ENCODE measurements at places on chromosomes 4 and X. TPM values are rescaled to one million over a fixed set of nuclear protein-coding genes. Genes with fewer than 3 reads are reported as not detected.

The UCP1 gene
- not detected for total RNA-seq

The ABLIM2 gene
- total RNA-seq, result 68.3 TPM

The KDR gene
- not detected for total RNA-seq

The HSPA4L gene
- total RNA-seq, result not detected

The PNMA5 gene
- total RNA-seq, result 0.62 TPM

The TCEAL7 gene
- total RNA-seq, result not detected

The GAGE13 gene
- total RNA-seq, result not detected

The RADX gene
- total RNA-seq, result 13.0 TPM

The AKAP14 gene
- total RNA-seq, result not detected

The KIT gene
- not detected for total RNA-seq

GRCh38 chr4:1290165-1290977, 680 bp downstream of the MAEA start:
- H3K36me3 ChIP-seq, result no peaks in the 10 kb centered on the region
- H3K4me1 ChIP-seq, result peaks cover 34% of the 10 kb centered on the region
- H3K27ac ChIP-seq, result no peak overlapping the region

DNA sequence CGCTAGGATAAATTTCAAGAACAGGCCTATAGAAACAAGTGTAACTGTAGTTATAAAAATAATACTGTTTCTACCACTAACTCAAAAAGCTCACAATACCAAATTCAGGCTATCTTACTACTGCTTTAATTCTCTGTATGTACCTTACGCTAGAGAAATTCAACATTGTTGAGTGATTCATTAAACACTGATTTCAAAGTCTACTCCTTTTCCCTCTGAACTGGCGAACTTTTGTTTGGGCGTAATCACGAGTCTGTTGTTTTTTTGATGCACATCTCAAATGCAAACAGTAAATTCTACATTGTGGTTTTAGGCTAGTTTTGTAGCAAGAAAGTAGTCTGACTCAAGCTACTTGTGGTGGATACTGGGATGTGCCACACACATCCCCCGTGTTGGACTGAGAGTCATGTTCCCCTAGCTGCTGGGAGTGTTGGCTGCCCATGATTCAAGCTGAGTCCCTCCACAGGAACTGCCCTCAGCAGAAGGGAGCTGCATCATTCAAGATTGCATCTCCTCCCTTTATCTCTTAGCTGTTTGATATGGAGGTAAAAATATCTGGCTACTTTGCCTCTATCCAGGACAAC, 406.1 kb downstream of the RAPGEF2 start:
- no peaks in the 10 kb centered on the region for H3K36me3 ChIP-seq
- no peak overlapping the region for H3K4me3 ChIP-seq
- no peaks in the 10 kb centered on the region for H3K4me1 ChIP-seq
- no peak overlapping the region for H3K27ac ChIP-seq
- DNase-seq, result no peak
- H3K27me3 ChIP-seq, result no peaks in the 10 kb centered on the region

DNA sequence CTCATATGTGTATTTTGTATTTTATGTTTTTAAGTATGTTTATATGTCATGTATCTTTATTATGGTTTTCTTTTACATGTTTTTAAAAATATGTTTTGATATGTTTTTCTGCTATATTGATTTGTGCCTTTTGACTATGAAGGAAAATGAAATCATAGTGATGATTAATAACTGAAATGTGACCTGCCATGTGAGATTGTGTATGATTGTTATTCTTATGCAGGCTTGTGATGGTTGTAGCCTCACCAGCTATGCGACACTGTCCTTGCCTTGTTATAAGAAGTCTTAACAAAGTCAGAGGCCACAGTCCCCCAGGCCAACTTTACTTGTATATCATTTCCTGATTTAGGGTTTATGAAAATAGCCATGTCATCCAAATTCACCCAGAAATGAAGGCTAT, 83.2 kb downstream of the TMEM131L start:
- H3K4me1 ChIP-seq, result peaks cover 4% of the 10 kb centered on the region
- peak overlapping the region; percentile 66 for H3K27ac ChIP-seq
- H3K36me3 ChIP-seq, result peaks cover 3% of the 10 kb centered on the region
- no peak overlapping the region for H3K4me3 ChIP-seq
- H3K27me3 ChIP-seq, result no peaks in the 10 kb centered on the region

DNA sequence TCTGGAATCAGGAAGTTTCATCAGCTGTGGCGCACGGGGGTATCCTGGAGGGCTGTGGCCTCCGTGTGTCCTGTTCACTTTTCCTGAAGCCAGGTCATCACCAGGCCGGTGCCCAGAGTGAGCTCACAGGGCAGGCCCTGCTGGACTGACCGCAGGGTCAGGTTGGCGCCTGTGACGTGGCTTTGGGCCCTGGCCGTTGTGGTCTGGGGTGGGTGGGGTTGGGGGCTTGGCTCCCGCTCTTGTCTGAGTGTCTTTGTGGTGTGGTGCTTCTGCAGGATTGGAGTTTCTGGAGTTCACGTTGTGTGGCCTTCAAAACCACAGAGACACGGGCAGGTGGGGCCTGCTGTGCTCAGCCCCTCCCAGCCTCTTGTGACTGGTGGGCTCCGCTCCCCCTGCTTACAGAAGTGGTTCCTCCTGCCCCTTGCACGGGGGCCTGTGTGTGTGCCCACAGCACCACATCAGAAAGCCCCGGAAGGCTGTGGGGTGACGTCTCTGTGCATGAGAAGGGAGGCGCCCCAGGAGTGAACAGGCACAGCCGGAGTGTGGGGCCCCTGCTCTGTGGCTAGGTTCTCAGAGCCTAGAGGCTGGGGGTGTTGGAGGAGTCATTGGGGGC, 9.5 kb downstream of the RGS12 start:
- peaks cover 27% of the 10 kb centered on the region for H3K4me1 ChIP-seq
- peak; percentile 85 for DNase-seq
- H3K27ac ChIP-seq, result peak overlapping the region; percentile 65
- H3K27me3 ChIP-seq, result no peaks in the 10 kb centered on the region
- no peak overlapping the region for H3K4me3 ChIP-seq
- no peaks in the 10 kb centered on the region for H3K36me3 ChIP-seq

- H3K4me1 ChIP-seq, result no peaks in the 10 kb centered on the region
- peaks cover 6% of the 10 kb centered on the region for H3K27me3 ChIP-seq
- H3K4me3 ChIP-seq, result no peak overlapping the region
- peak; percentile 42 for DNase-seq
Observed at GRCh38 chr4:4260185-4260751, 12.2 kb upstream of the TMEM128 start.

- H3K36me3 ChIP-seq, result peaks cover 53% of the 10 kb centered on the region
- DNase-seq, result no peak
- no peak overlapping the region for H3K27ac ChIP-seq
- no peaks in the 10 kb centered on the region for H3K4me1 ChIP-seq
- H3K4me3 ChIP-seq, result no peak overlapping the region
Observed at GRCh38 chr4:55865228-55865806, 11.9 kb downstream of the EXOC1 start.

GRCh38 chrX:117839544-117839943, 277.1 kb downstream of the KLHL13 start:
- no peak for DNase-seq
- no peaks in the 10 kb centered on the region for H3K4me1 ChIP-seq
- H3K27ac ChIP-seq, result no peak overlapping the region
- H3K27me3 ChIP-seq, result no peaks in the 10 kb centered on the region

- peak; percentile 8 for DNase-seq
- H3K4me1 ChIP-seq, result peaks cover 22% of the 10 kb centered on the region
- H3K27ac ChIP-seq, result no peak overlapping the region
- H3K4me3 ChIP-seq, result no peak overlapping the region
- H3K36me3 ChIP-seq, result no peaks in the 10 kb centered on the region
- no peaks in the 10 kb centered on the region for H3K27me3 ChIP-seq
Observed at GRCh38 chrX:124005228-124005627, 43.7 kb downstream of the STAG2 start.

DNA sequence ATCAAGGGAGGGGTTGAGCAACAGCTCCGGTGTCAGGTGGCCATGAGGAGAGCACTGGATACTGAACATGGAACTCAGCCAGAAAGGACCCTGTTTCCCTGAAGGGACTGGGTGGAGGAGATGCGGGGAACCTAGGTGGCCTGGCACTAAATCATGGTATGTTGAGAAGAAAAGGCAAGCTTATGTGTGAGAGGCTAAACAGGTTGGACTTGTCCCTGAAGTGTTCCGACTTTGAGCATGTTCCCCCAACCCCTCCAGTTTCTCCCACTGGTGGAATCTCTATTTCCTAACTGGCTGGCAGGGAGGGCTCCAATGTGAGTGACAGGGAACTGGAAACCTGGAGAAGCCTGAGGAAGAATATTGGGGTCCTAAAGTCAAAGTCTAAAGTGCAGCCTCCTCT, 69.5 kb downstream of the PLAC1 start:
- no peaks in the 10 kb centered on the region for H3K4me1 ChIP-seq
- no peak overlapping the region for H3K27ac ChIP-seq
- no peak overlapping the region for H3K4me3 ChIP-seq

GRCh38 chr4:141919649-141920048, 283.3 kb downstream of the IL15 start:
- DNase-seq, result no peak
- H3K27ac ChIP-seq, result no peak overlapping the region
- no peaks in the 10 kb centered on the region for H3K27me3 ChIP-seq
- H3K4me1 ChIP-seq, result no peaks in the 10 kb centered on the region

- no peaks in the 10 kb centered on the region for H3K36me3 ChIP-seq
- DNase-seq, result no peak
- H3K4me3 ChIP-seq, result no peak overlapping the region
- H3K27ac ChIP-seq, result no peak overlapping the region
- H3K27me3 ChIP-seq, result no peaks in the 10 kb centered on the region
- no peaks in the 10 kb centered on the region for H3K4me1 ChIP-seq
Observed at GRCh38 chrX:84865113-84865512, 138.6 kb upstream of the APOOL start.

DNA sequence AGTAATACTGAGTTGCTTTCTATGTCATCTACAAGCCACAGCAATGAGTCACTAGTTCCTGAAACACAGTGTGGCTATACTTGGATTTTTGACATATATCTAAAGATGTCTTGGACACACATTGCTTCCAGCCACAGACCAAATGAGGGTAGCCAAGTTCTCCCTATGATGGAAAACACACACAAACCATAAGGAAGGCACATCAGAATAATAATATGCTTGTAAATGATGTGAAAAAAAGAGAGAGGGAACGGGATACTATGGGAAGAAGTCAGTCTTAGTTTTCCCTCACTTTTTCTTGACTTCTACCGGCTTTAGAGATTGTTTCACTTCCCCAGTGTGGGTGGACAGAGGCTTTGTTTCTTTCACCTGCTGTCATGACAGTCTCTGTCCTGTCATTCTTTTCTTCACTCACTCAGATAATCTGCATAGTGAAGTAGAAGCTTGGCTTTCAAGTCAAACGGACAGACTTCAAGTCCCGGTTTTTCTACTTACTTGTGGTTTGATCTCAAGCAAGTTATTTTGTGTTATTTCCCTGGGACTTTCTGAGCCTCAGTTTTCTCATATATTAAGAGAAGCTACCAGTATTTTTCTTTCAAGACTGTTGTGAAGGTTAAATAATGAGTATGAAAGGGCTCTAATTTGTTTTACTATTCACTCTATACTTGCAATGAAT, 34.7 kb downstream of the P2RY10 start:
- peak; percentile 19 for DNase-seq
- H3K36me3 ChIP-seq, result no peaks in the 10 kb centered on the region
- no peak overlapping the region for H3K27ac ChIP-seq
- no peaks in the 10 kb centered on the region for H3K27me3 ChIP-seq

GRCh38 chr4:109574443-109574850, 14.4 kb downstream of the MCUB start:
- no peak for DNase-seq
- H3K27ac ChIP-seq, result no peak overlapping the region
- H3K4me3 ChIP-seq, result no peak overlapping the region
- H3K27me3 ChIP-seq, result no peaks in the 10 kb centered on the region

GRCh38 chr4:186688150-186688943, 35.3 kb downstream of the FAT1 start:
- no peaks in the 10 kb centered on the region for H3K36me3 ChIP-seq
- no peak overlapping the region for H3K27ac ChIP-seq
- no peaks in the 10 kb centered on the region for H3K27me3 ChIP-seq

- peak overlapping the region; percentile 66 for H3K27ac ChIP-seq
- H3K4me3 ChIP-seq, result no peak overlapping the region
- H3K4me1 ChIP-seq, result peaks cover 25% of the 10 kb centered on the region
- no peaks in the 10 kb centered on the region for H3K27me3 ChIP-seq
Observed at GRCh38 chr4:26074712-26075430, 160.9 kb downstream of the SMIM20 start.

DNA sequence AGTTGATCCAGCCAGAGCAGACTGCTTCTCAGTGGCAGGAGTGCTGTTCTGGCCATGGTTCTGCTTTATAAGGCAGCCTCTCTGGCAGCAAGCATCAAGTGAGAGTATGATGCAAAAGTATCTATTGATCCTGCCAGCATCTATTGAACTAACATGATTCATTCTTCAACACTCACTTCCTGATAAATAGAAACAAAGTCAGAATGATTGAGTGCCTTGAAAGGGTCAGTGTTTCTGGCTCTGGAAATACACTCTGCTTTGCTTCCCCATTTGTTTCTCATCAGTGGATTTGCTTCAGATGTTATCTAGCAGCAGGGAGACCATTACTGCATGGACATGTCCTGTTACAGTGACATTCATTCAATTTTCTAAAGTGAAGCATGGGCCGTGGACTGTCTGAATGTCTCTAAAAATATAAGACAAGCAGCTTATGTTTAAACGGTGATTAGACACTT, 66.2 kb upstream of the FRAS1 start:
- no peak overlapping the region for H3K4me3 ChIP-seq
- peaks cover 7% of the 10 kb centered on the region for H3K27me3 ChIP-seq
- no peaks in the 10 kb centered on the region for H3K4me1 ChIP-seq

GRCh38 chrX:139559383-139560042, 29.0 kb downstream of the F9 start:
- peaks cover 6% of the 10 kb centered on the region for H3K4me1 ChIP-seq
- H3K4me3 ChIP-seq, result no peak overlapping the region
- no peaks in the 10 kb centered on the region for H3K36me3 ChIP-seq
- no peak overlapping the region for H3K27ac ChIP-seq

DNA sequence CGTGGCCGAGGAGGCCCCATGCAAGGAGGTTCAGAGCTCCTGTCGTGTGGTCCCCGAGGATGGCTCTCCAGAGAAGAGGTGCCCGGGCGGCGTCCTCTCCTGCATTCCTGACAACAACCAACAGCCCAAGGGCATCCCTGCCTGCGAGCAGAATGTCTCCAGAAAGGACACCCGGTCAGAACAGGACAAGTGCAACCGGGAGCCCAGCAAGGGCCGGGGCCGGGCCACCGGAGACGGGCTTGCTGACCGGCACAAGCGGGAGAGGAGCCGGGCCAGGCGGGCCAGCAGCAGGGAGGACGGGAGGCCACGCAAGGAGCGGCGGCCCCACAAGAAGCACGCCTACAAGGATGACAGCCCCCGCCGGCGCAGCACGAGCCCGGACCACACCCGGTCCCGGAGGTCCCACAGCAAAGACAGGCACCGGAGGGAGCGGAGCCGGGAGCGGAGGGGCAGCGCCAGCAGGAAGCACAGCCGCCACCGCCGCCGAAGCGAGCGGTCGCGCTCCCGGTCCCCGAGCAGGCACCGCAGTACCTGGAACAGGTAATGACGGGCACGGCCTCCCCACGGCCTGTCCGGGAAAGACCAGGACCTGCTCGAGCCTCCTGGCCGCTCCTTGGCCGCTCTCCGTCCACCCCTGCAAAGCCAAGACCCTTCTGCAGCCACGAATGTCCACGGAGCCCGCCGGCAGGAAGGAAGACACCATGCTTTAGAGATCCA, 9.8 kb downstream of the AKAP17A start:
- no peak overlapping the region for H3K4me3 ChIP-seq
- H3K27me3 ChIP-seq, result no peaks in the 10 kb centered on the region
- peaks cover 65% of the 10 kb centered on the region for H3K36me3 ChIP-seq
- no peak overlapping the region for H3K27ac ChIP-seq
- peaks cover 11% of the 10 kb centered on the region for H3K4me1 ChIP-seq

- no peaks in the 10 kb centered on the region for H3K4me1 ChIP-seq
- no peak overlapping the region for H3K27ac ChIP-seq
- no peak overlapping the region for H3K4me3 ChIP-seq
Observed at GRCh38 chr4:77600521-77601451, 4.8 kb upstream of the CXCL13 start.
